Mesenteric fat pad (tissue), 1 donor: ENCODE measurements at places on chromosomes 2 and 18.
A peak's percentile ranks its signal among the peaks of the same experiment; 100 is the strongest.

- DNase-seq = no peak
Measured at GRCh38 chr2:241410739-241411176, 54.7 kb downstream of the FARP2 start.

DNA sequence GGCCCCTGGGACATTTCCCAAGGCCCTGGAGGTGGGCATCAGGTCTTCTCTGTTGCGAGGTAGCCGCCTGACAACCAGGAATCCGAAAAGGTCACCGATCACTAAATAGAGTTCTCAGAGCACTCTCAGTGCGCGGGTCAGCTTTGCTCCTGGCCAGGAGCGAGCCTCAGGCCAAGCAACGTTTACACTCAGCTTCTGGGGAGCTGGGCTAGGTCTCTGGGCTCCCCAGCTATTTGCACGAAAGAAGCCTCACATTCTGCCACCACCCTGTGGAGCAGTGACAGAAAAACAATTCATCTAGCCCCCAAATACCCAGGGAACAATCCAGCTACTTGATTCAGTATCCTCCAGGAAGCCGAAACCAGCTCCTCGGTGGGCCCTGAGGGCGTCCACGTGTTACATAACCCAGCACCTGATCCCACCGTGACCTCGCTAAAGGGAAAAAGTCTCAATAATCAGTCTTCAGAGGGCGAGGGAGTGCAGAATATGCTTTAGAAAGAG is 3.3 kb downstream of the SH3BP4 start:
- peak; percentile 47 for DNase-seq

DNA sequence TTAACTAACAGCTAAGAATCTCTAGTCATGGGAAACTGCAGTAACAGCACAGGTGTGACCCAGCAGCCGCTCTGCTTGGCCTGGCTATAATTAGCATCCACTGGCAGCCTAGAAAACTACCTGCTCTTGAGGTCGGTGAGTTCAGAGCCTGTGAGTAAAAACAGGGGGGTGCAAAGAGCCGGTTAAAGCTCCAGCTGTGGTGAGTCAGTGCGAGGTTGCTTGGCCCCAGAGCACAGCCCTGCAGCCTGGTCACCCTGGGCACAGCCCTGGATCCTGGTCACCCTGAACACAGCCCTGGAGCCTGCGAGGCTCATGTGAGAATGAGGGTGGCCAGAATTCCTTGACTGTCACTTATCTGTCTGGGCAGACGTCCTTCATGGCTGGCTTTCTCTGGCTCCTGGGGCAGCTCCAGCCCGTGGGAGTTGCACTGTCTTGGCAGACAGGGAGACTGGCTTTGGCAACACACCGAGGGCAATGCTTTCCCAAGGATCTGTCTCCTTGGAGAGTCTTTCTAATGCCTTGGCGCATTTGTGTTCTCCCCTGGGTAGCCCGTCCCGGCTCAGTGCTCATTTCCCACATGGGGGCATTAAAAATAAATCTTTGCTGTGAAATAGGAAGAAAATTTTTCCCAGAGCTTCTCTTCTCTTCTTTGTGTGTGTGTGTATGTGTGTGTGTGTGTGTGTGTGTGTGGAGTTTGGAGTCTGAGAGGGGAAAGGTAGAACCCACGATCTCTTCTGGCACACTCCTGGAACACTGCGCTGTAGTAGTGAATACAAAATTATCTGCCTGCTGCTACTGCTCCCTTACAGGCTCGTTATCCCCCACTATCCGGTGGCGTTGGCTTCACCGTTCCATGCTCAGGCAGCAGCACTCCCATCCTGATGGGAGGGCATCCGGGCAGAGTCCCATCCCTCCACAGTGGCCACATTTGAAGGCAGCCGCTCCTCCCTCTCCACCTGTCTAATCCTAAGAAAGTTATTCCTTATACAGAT is 250.2 kb upstream of the MEX3C start:
- no peak for DNase-seq

DNA sequence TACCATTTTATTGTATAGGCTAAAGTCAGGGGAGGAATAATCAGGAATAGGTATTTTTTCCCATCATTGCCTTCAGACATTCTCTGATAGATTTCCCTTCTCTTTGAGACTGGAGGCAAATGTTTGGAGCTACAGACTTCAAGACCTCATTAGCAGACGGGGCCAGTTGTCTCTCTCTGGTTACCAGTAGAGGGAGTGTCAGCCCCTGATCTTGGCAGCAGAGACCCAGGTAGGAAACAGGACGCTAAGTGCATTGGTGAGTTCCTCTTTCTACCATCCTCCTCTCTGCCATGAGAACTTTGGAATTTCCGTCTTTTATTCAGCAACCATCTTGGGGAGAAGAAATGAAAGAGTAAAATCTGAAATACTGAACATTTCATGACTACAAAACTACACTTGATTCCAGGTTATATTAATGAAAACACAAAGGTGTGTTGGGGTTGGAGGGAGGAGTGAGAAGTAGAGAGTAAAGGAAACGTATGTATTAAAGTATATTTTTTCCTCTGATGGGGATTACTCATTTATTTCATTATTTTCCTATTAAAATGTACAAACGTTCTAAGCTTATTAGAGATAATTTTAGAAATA is 186.2 kb upstream of the GCFC2 start:
- DNase-seq = no peak
